ENCODE measurements at places on chromosomes 2 and 18.

- DNase-seq = no peak
These were observed 2.9 kb upstream of the ACMSD start for GRCh38 chr2:134835471-134835870.

DNA sequence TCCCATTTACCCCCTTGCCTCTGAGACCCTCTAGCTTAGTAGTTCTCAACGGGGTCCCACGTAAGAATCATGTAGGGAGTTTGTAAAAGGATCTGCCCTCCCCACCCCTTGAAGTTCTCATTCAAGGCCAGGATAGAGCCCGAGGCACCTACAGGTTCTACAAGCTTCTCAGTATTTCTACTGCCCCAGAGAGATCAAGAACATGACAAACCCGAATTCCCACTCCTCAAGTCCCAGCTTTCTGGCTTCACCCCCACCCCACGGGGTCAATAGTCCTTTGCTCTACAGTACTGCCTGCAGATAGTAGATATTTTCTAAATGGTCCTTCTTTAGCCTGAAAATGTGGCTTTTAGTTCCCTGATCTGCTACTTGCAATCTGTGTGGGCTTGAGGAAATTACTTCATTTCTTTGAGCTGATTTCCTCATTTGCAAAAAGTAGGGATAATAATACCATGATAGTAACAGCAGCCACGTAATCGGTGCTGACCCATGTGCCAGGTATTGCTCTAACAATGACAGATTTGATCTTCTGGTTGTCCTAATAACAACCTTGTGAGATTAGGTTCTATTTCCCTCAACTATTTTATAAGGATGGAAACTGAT lies 7.1 kb downstream of the CIB4 start:
- no peak for DNase-seq

DNA sequence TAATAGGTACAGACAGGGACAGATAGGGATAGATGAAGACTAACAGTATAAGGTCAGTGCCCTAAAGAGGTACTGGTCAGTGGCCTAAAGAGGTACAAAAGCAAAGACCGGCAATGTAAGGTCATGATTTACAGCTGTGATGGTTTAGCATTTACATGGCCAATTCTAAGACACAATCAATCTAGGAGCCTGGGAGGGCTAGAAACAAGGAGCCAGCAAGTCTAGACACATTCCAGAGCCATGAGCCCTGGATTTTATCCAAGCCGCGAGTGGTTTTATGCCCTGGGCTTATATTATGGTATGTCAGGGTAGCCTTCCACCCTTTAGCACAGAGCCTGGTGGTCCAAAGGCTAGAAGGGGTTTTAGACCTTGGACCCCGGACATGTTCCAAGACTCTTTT lies 124.2 kb downstream of the CBLN2 start:
- no peak for DNase-seq

GRCh38 chr2:167508709-167509108 lies 620.4 kb downstream of the XIRP2 start:
- no peak for DNase-seq

GRCh38 chr2:112480530-112481049 lies 1.4 kb upstream of the TTL start:
- DNase-seq = no peak

GRCh38 chr2:152071092-152071491 lies 27.8 kb downstream of the CACNB4 start:
- no peak for DNase-seq
